Brain microvascular endothelial cell (primary cell): ENCODE measurements at places on chromosomes 1 and 21.
A peak's percentile ranks its signal among the peaks of the same experiment; 100 is the strongest.

DNA sequence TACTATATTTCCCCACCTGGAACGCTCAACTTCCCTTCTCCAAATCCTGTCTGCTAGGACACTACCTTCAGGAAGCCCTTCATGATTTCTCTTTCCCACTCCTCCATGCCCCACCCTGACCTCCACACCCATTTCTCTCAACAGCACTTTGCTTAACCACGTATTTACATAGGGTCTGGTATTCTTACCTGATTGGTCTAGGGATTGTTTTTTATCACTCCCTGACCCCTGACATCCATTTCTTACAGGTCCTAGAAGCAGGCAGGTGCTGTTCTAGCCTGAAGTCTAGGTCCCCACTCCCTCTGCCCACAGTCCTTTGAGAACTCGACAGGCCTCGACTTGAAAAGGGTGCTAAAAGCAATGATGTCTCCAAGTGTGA is 47.5 kb downstream of the DMAP1 start:
- no peak for DNase-seq

- DNase-seq: no peak
Observed at GRCh38 chr1:6220236-6220635, 14.3 kb downstream of the RNF207 start.

DNA sequence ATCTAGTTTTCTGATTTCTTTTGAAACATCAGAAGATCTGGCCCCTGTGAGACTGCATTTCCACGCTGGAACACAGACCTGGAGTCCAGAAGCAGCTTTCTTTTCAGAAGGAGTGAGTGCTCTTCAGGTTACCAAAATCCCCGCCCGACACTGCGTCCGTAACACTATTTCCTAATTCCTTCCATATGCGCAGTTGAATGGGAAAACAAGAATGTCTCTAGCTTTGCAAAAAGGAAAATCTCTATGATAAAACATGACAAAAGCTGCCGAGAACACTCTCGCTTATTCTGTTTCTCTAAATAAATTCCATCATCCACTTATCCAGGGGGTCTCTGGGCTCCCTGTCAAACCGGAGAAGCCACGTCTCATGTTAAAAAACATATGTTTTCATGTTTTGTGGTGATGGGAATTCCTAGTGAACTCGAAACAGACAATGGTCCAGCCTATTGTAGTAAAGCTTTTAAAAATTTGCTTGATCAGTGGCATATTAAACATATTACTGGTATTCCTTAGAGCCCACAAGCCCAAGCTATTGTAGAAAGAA is 67.7 kb downstream of the PLD5 start:
- no peak for DNase-seq

DNA sequence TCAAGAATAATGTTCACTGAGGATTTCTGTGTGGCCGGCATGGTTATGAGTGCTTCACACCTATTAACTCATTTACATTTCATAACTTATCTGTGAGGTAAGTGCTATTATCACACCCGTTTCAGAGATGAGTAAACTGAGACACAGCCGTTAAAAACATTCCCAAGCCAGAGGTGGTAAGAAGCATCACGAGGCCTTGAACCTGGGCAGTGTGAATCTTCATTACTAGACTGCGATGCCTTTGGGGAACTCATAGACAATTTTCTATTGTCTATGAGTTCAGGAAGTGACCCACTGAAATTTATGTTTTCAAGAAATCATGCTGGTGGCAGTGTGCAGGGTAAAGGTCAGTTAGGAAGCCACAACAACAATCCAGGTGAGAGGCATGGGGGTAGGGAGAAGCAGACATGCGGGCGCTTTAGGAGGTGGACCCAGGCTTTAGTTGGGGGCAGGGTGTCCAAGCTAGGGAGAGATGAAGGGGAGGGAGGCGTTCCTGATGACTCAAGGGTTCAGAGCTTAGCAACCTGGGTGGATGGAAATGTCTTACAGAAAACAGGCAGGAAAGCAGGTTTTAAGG is 14.5 kb downstream of the GNG12 start:
- no peak for DNase-seq

- DNase-seq: no peak
Observed at GRCh38 chr21:42564561-42564971, 50.9 kb downstream of the SLC37A1 start.

- no peak for DNase-seq
Observed at GRCh38 chr1:209587789-209588188, 4.3 kb downstream of the CAMK1G start.

DNA sequence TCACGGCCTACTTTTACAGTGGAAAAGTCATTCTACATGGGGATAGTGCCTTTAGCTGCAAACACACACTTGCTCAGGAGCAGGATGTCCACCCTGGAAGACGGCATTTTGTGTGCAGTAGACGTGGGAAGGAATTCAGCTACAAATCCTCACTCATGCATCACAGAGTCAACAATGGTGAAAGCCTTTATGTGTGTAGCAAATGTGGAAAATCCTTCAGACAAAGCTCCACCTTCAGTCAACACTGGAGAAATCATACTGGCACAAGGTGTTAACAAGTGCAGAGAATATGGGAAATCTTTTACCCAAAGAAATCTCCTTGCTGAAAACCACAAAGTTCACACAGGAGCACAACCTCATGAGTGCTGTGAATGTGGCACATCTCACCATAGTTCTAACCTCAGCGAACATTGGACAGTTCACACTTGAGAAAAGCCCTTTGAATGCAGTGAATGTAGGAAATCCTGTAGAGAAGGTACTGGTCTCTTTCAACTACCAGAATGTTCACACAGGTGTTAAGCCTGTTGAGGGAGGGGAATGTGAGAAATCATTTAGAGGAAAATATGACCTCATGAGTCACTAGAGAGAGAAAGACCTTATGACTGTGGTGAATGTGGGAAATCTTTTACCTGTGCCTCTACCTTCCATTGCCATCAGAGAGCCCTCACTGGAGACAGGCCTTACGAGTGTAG is 101.8 kb downstream of the PTGS2 start:
- no peak for DNase-seq

DNA sequence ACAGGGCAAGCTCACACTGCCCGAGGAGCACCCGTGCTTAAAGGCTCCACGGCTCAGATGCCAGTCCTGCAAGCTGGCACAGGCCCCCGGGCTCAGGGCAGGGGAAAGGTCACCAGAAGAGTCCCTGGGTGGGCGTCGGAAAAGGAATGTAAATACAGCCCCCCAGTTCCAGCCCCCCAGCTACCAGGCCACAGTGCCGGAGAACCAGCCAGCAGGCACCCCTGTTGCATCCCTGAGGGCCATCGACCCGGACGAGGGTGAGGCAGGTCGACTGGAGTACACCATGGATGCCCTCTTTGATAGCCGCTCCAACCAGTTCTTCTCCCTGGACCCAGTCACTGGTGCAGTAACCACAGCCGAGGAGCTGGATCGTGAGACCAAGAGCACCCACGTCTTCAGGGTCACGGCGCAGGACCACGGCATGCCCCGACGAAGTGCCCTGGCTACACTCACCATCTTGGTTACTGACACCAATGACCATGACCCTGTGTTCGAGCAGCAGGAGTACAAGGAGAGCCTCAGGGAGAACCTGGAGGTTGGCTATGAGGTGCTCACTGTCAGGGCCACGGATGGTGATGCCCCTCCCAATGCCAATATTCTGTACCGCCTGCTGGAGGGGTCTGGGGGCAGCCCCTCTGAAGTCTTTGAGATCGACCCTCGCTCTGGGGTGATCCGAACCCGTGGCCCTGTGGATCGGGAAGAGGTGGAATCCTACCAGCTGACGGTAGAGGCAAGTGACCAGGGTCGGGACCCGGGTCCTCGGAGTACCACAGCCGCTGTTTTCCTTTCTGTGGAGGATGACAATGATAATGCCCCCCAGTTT is 1.3 kb downstream of the CELSR2 start:
- DNase-seq: no peak

GRCh38 chr1:153032677-153033308 is 1.8 kb downstream of the SPRR1B start:
- peak; percentile 4 for DNase-seq

DNA sequence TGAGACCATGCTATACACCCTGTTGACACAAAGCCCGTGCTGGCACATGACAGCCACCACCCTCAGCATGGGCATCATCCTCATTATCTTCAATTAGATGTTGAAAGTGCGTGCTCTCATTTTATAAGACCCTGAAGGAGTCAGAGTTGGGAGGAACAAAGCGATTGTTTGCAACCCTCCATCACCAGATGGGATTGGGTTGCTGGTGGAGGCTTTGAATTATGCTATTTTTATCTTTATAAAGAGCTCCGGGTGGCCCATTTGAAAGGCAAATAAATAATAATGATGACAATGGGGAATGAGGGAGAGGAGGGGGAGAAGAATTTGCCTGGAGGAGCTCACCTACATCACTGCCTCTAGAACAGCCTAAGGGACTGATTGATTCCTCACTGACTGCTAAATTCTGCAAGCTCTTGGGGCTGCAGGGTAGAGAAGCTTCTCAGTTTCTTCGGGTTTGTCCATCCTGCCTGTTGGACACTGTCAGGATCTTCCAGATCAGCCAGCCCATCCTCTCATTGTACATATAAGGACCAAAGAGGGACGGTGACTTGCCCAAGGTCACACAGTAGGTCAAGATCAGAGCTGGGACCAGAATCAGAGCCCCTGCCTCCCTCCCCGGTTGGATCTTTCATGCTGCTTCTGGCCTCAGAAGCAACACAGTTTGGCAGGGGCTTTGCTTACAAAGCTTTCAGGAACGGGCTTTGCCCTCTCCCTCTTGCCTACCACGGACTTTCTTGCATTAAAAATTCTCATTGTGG is 130.9 kb upstream of the ZBTB40 start:
- DNase-seq: no peak

DNA sequence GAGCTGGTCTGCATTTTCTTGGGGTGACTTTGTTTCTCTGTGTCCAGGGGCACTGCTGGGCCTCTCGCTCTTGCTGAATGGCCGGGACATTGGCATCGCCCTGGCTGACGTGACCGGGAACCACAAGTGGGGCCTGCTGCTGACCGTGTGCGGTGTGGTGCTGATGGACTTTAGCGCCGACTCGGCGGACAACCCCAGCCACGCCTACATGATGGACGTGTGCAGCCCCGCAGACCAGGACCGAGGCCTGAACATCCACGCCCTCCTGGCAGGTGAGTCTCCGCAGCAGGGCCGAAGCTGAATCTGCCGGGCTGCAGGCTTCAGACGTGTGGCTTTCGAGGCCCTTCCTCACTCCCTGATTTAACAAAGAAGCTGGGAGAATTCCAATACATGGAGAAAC is 7.9 kb downstream of the SLC45A1 start:
- no peak for DNase-seq

DNA sequence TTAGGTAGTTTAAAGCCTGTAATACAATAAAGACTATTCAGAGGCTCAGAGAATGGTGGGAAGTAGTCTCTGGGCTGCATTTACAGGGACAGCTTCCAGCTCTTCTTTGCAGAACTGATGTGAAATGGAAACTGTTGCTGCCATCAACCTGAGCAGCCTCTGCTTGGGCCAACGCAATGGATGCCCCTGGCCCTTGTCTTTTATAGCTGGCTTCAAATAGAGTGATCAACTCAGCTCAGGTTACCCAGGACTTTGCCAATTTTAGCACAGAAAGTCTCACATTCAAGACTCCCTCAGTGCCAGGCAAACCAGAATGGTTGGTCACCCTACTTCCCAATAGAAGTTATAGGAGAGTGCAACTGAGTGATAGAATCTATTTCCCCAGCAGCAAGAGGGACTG is 18.1 kb upstream of the GALNT2 start:
- DNase-seq: no peak

DNA sequence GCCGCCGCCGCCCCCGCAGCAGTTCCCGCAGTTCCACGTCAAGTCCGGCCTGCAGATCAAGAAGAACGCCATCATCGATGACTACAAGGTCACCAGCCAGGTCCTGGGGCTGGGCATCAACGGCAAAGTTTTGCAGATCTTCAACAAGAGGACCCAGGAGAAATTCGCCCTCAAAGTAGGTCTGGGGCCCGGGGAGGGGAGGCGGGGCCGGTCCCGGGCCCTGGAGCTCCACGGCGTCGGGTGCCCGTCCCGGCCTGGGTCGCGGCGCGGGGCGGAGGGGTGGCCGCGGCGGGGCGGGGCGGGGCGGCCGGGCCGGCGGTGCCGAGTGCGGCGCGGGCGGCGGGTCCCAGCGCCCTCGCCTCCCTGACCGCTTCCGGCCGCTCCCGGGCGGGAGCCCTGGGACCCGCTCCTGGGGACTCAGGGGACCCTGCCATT is 646 bp downstream of the MAPKAPK2 start:
- DNase-seq: peak; percentile 36

DNA sequence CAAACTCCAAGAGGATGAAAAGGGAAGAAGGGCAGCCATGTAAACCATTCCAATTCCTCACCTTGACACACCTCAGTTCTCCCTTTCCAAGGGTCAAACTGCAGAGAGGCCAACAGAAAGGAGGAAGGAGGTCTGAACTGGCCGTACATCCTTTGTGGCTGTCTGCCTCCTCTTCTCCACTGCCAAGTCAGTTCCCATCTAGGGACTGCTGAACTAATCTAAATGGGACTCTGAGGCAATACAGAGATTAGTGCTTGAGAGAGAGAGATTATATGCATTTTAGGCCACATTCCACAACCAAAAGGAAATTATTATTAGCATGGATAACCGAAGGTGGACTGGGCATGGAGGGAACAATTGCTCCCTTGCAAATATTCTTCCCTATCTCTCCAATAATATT is 2.7 kb downstream of the ARHGEF11 start:
- no peak for DNase-seq

- peak; percentile 29 for DNase-seq
Observed at GRCh38 chr1:233025157-233025556, 74.7 kb downstream of the NTPCR start.

DNA sequence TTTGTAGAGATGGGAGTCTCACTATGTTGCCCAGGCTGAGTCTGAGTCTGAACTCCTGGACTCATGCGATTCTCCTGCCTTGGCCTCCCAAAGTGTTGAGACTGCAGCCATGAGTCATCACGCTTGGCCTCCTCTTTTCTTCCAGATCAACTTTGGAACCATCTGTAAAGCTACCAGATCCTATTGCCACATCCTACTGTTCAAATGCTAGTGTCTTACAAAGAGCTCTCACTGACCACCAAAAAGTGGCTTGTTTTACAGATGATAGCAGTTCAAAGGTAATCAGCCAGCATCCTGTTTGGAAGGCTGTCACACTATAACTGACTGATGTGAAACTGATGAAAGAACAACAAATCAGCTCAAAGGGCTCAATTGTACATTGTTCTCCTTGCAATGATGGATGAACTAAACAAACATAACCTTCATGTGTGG is 221.6 kb downstream of the AKT3 start:
- DNase-seq: no peak

DNA sequence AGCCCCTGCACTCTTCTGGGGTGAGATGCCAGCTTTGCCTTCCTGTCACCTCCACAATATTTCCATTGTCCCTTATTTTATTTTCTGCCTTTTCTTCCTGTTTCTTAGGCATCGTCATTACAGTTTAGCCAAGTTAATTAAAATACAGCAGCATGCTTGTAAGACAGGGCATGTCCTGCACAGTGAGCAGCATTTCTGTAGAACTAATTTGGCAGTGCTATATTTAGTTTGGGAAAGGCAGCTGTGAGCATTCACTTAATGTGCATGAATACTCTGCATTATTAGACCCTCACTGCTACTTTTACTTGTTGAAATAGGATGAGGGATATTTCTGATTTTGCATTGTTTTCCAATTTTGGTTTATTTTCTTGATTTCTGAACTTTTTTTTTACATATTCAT is 133.3 kb downstream of the KCNK2 start:
- DNase-seq: no peak
